ENCODE measurements at places on chromosomes 1 and 21. TPM values are rescaled to one million over a fixed set of nuclear protein-coding genes. Genes with fewer than 3 reads are reported as not detected.

The GUCA2B gene
- not detected for total RNA-seq

The DCST2 gene
- total RNA-seq: 2.8 TPM

The SPRR5 gene
- not detected for total RNA-seq

The SPRR2A gene
- total RNA-seq: not detected

The PLPPR4 gene
- 0.15 TPM for total RNA-seq

The FAM131C gene
- 0.56 TPM for total RNA-seq

The SLAMF9 gene
- not detected for total RNA-seq

The FGR gene
- total RNA-seq: 0.46 TPM

The LCE2B gene
- not detected for total RNA-seq

The GTF2B gene
- total RNA-seq: 25.6 TPM

The RGS16 gene
- 11.8 TPM for total RNA-seq

The OR2T4 gene
- not detected for total RNA-seq

The NEGR1 gene
- total RNA-seq: 2.9 TPM

The NMNAT2 gene
- total RNA-seq: 1.7 TPM

The TTLL10 gene
- total RNA-seq: not detected

The UMODL1 gene
- not detected for total RNA-seq

The CCDC24 gene
- 4.2 TPM for total RNA-seq

The NR1I3 gene
- not detected for total RNA-seq

The PARS2 gene
- 6.5 TPM for total RNA-seq

The XKR8 gene
- 20.1 TPM for total RNA-seq

The ROR1 gene
- 6.7 TPM for total RNA-seq

The SH2D1B gene
- total RNA-seq: not detected

The TRAF3IP3 gene
- total RNA-seq: not detected

The LIPI gene
- not detected for total RNA-seq

The OR10J1 gene
- total RNA-seq: not detected

The FCGR3B gene
- total RNA-seq: not detected

The ACBD3 gene
- total RNA-seq: 27.4 TPM

The FAM177B gene
- not detected for total RNA-seq

The GPR25 gene
- not detected for total RNA-seq

The NBPF10 gene
- 0.26 TPM for total RNA-seq

The CD164L2 gene
- total RNA-seq: 0.72 TPM

The SSX2IP gene
- 7.3 TPM for total RNA-seq

The TPM3 gene
- total RNA-seq: 689 TPM

The AADACL4 gene
- total RNA-seq: not detected

The NASP gene
- total RNA-seq: 149 TPM

The RNF186 gene
- total RNA-seq: not detected

The NUCKS1 gene
- 170 TPM for total RNA-seq

The S100A8 gene
- not detected for total RNA-seq

The DRAXIN gene
- 0.46 TPM for total RNA-seq

The TNFRSF1B gene
- total RNA-seq: 142 TPM

The PTPN22 gene
- total RNA-seq: 0.87 TPM

The ZSCAN20 gene
- 7.3 TPM for total RNA-seq

The DEDD gene
- total RNA-seq: 133 TPM

The MATN1 gene
- 1.7 TPM for total RNA-seq

The OR2T34 gene
- total RNA-seq: not detected

The SPRR1B gene
- not detected for total RNA-seq

The SLC37A1 gene
- total RNA-seq: 12.3 TPM

The CSRP1 gene
- total RNA-seq: 111 TPM

The ALG14 gene
- total RNA-seq: 2.2 TPM

The ARHGEF19 gene
- 14.0 TPM for total RNA-seq

The GJA4 gene
- total RNA-seq: 347 TPM

The LCE3D gene
- total RNA-seq: not detected

The RBP7 gene
- total RNA-seq: 0.92 TPM
